ENCODE measurements at places on chromosomes 12 and 14.

- DNase-seq = no peak
Observed at GRCh38 chr12:104651811-104652210, 195.1 kb downstream of the CHST11 start.

DNA sequence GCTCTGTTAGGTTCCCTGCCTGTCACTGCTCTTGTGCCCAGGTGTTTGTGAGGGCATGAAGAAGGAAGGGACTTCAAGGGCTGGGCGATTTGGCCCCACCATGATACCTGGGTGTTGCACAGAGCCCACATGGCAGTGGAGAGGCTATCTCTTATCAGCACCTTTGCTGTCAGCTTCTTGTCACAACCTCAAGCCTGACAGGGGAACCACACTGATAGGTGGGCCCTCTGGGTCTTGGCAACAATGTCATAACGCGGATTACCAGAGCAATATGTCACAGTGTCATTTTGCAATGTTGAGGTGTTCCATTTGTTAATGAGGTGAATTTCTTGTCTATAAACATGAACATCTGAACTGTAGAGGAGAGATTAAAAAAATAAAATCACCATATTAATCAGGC lies 22.9 kb upstream of the CACNA1C start:
- no peak for DNase-seq

DNA sequence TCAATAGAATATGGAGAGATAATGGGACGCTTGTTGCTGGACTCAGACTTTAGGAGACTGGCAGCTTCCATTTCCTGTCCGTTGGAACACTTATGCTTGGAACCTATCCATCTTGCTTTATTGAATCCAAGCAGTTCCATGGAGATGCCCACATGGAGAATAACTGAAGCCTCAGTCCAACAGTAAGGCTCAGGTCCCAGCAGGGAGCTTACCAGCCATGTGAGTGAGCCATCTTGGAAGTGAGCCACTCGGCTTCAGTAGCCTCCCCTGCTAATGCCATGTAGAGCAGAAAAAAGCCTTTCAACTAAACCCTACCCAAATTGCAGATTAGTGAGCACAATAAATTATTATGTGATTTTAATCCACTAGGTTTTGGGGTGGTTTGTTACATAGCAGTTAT lies 538.8 kb upstream of the STXBP6 start:
- no peak for DNase-seq

GRCh38 chr14:21436567-21437062 lies 19.3 kb downstream of the CHD8 start:
- DNase-seq = no peak

DNA sequence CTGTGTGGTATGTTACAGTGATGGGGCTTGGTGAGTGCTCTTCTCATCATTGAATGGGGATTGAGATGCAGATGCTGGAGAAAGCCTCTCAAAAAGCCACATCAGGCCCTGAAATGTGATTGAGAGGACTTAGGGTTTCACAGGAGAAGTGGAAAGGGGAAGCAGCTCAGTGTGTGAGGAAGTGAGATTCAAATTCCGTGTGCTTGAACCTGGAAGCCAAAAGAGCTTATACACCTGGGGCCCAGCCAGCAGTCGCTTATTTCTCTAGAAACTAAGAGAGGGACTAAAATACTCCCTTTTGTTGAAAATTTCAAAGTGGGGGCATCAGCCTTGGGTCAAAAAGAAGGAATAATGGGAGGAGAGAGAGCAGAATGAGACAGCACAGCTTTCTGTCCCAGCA lies 39.1 kb upstream of the GZMB start:
- no peak for DNase-seq

- DNase-seq = no peak
Observed at GRCh38 chr12:56709759-56710376, 15.2 kb downstream of the NACA start.
